ENCODE measurements at places on chromosomes 1 and 21.

- DNase-seq, result no peak
Observed at GRCh38 chr21:44727757-44728156, 16.4 kb upstream of the TSPEAR start.

- DNase-seq, result no peak
Observed at GRCh38 chr21:31526040-31526439, 133.5 kb upstream of the SOD1 start.

DNA sequence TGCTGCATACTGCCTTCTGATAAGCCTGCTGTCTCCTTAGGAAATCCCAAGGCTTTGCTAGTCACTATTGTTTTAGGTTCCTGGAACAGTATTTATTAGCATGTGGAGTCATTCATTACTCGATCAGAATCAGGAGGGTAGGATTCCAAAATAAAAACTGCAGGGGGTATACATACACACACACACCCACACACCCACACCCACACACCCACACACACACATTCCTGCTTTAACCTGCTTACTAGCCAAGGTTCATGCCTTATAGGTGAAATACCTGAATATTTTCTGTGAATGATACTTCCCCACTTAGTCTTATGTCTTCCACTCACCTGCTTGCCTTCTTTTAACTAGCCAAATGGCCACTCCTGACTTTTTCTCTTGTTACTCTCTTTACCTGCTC lies 325.1 kb downstream of the ADGRL2 start:
- no peak for DNase-seq

DNA sequence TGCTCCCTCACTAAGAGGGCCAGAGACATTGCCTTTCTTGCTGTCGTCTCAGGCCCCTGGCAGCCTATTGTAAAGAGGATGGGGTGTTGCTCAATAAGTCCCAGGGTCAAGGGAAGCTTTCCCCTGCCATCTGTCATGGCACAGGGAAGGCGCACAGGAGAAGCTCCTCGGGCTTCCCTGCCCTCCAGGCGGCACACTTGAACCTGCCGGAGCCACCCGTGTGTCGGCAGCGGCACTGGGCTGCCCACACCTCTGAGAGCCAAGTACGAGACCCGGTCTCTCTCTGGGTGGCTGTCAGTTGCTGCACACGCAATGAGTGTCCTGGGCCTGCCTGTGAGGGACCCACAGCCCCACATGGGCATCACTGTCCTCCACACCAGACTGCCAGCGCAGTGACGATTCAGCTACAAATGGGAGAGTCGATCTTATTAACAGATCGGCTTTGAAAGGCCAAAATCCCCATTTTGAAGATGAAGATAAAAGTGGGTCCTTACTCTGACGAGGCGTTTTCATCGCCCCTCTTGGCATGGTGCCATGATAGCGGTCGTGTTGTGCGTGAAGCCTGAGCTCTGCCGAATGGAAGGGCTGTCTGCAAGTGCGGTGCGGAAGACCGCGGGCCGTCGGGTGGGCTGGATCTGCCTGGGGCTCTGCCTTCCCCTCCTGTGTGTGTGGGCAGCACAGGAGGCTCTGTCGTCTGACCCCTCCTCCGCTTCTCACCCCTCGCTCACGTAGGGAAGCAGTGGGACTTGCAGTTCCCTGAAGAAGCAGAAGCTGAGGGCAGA lies 29.2 kb upstream of the PDXK start:
- no peak for DNase-seq

GRCh38 chr1:244165021-244165420 lies 113.9 kb downstream of the ZBTB18 start:
- no peak for DNase-seq

DNA sequence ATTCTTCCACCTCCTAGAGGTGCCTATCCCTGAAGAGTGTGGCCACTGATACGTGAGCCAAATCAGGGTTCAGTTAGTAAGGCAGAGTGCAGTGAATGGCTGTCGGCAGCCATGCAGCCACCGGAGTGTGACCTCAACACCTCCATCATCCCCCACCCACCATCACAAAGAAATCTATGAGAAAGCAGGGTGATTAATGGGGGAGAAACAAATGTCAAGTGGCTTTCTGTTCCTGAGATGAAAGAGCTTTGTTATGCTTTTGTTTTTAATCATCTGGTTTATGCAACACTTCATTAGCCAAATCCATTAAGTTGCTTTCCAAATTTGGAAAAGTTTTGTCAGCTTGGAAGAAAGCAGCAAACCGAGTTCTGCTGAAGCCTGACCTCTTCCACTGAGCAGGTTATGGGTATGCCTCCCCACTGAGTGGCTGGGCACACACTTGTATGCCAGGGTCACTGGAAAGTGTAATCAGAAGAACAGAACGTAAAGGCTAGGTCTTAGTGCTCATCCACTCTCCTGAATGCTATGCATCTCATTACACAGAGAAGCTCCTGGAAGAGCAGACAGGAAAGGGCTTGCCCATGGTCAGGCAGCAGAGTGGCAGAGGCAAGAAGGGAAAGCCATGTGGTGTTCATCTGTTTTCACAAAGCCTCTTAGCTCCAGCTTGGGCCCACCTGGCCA lies 57.1 kb upstream of the ATP1B1 start:
- DNase-seq, result peak; percentile 64

DNA sequence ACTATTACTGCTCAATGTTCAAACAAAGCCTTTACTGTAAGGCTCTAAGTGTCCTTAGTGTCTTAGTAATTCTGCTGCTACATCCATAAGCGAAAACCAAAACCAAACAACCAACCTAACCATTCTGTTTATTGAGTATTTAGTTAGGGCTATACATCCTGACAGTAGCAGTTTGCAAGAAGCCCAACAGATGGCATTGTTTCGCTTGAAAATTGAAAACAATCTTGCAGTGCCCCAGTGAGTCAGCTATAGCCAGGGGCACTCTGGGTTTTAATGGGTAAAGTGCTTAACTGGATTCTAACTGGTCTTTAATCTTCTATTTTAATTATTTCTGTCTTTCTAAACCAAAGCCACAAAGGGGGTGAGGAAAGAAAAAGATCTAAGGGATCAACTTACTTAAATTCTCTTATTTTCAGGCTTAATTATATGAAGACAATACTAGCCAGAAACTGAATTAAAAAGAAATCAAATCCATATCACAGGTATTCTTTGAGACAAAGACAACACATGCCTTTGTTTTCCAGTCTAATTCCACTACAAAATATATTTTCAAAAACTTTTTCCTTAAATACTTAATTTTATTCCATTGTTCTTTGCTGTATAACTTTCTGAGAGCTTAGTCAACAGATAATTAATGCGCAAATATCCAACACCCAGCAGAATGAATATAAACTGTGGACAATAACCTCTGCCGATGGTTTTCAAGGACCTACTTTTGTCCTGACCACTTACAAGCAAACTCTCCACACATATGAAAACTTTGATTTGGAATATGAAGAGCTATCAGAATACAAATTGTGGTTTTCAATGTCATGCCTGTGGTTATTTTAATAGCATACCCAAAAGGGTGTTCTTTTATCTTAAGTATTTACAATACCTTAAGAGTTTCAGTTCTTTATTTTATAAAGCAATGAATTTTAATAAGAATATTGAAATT lies 15.2 kb downstream of the POGZ start:
- DNase-seq, result peak; percentile 59

- no peak for DNase-seq
Observed at GRCh38 chr1:205313563-205314308, 7.8 kb downstream of the NUAK2 start.

GRCh38 chr21:37415939-37416338 lies 49.4 kb downstream of the DYRK1A start:
- DNase-seq, result no peak
